Vein endothelial cell (primary cell): ENCODE measurements at places on chromosomes 2 and 18. TPM values are rescaled to one million over a fixed set of nuclear protein-coding genes. Genes with fewer than 3 reads are reported as not detected.

The NAT8 gene
- total RNA-seq: not detected in 2 replicates

The CYTIP gene
- not detected in 2 replicates for total RNA-seq

The DSC2 gene
- total RNA-seq: not detected in 2 replicates

The GCKR gene
- 0.98 and 3.2 TPM in 2 replicates for total RNA-seq

The MYL1 gene
- total RNA-seq: not detected in 2 replicates

The HOXD4 gene
- 7.8 and 9.4 TPM in 2 replicates for total RNA-seq

The SKOR2 gene
- total RNA-seq: not detected in 2 replicates

The RAD51AP2 gene
- not detected in 2 replicates for total RNA-seq

The TFPI gene
- total RNA-seq: 693 and 1,032 TPM in 2 replicates
